ENCODE measurements at places on chromosomes 1 and 21.

DNA sequence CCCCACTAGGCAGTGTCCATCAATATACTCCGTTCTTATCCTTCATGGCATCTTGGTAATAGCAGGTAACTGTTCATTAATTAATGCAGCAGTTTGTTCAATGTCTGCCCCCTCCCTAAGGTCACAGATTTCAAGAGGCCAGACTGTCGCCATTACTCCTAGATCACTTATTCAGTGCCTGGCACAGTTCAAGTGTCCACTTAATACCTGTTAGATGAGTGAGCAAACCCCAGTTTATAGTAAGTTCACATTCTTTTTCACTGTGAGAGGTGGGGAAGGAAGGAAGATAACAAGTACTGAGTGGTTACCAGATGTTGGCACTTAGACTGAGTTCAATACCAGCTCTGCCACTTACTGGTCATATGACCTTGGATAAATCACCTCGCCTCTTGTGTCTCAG, 36.4 kb downstream of the OPRD1 start:
- no peak for ATAC-seq

DNA sequence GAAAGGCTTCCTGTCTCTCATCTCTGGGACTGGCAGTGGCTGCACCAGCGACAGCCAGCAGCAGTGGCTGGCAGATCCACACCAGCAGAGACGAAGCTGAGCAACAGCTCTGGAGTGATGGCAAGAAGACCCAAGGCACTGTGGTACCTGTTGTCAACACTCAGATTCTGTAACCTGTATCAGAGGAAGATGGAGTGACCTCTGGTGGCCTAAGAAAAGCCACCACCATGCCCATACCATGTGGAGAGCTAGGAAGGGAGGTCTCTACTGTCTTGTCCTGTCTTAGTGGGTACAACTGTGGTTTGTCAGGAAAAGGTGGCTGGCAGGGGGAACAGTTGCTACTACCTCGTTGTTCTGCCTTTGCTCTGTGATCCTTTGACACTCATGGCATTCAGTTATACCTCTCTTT, 22.5 kb upstream of the RHBDL2 start:
- ATAC-seq = no peak

GRCh38 chr1:20153000-20153418, 13.9 kb downstream of the PLA2G2F start:
- ATAC-seq = no peak

- no peak for ATAC-seq
These were observed 73.8 kb upstream of the B3GALT2 start for GRCh38 chr1:193260056-193260745.

DNA sequence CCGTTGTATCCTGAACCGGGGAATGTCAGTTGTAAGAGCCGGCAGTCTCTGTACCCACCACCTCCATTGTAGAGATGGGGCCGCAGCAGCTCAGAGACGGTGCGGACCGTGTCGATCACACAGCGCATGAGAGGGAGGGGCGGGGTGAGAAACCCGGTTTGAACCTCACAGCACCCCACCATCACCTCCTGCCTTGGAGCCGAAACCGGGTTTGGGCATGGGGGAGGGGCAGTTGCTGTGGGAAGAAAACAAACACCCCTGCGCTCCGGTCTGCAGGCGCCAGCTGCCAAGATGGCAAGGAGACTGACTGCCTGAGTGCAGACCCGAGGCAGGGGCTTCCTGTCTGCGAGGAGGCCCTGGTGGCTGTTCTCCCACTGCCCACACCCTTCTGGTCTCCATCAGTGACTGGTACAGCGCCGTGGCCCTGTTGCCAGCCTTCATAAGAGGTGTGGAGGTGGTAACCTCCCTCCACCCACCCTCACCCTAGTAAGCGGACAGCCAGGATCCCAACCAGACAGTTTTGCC, 69.2 kb upstream of the SSBP3 start:
- ATAC-seq = peak; percentile 35

- ATAC-seq = no peak
These were observed 3.4 kb upstream of the POFUT2 start for GRCh38 chr21:45290948-45291612.

DNA sequence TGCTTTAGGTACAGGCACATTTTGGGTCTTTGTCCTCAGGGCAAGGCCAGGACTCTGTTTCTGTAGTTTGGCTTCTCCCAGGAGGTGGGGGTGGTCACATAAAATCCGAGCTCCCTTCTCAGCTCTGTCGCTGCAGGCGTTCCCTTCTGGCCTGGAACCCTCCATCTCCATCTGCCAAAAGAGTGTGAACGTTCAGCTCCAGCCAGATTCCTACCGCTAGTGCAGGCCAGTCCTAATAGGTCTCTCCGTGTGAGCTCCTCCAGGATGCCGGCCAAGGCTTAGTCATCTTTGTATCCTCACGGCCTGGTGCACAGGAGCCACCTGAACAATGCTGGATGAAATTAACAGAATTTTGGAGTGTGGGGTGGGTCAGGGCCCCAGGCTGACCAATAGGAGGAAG, 19.9 kb upstream of the KCNA10 start:
- no peak for ATAC-seq

DNA sequence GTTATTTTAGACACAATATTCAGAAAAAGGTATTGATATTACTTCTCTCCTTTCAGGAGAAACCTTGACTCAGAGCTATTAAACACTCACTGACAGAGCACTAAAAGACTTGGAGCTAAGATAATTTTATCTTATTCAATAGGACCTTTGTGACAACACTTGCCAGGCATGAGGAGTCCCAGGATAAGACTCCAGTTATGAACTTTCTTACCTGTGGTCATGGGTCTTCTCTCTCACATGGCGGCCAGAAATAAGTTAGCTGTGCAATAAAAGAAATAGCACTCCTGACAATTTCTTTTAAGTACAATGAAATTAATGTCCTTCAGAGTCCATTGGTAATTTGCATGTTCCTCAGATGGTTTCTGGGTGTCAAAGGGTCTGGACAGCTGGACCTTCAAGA, 382.1 kb downstream of the BRINP3 start:
- ATAC-seq = no peak

GRCh38 chr21:44425307-44425894, 29.9 kb upstream of the LRRC3 start:
- ATAC-seq = no peak

DNA sequence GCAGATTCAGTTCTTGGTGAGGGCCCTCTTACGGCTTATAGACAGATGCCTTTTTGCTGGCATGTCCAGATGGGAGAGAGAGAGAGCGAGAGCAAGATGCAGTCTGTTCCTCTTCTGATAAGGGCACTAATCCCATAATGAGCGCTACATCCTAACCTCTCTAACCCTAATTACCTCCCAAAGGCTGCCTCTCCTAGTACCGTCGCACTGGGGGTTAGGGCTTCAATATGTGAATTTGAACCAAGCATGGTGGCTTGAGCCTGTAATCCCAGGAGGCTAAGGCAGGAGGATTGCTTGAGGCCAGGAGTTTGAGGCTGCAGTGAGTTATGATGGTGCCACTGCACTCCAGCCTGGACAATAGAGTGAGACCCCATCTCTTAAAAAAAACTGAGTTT, 10.5 kb upstream of the SDE2 start:
- ATAC-seq = no peak

DNA sequence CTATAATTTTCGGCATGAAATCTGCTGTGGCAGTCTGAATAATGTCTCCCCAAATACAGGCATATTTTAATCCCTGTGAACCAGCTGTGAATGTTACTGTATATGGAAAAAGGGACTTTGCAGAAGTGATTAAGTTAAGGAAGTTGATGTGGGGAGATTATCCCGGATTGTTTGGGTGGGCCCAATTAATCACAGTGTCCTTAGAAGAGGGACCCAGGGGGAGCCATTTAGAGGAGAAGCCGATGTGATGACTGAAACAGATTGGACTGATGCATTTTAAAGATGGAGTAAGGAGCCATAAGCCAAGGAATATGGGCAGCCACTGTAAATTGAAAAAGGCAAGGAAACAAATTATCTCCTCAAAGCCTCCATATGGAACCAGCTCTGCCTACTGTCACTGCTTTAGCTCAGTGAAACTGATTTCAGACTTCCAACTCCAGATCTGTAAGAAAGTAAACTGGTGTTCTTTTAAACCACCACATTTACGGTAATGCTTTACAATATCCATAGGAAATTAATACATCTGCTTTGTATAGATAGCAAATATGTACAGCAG, 61.1 kb upstream of the GPR88 start:
- no peak for ATAC-seq

DNA sequence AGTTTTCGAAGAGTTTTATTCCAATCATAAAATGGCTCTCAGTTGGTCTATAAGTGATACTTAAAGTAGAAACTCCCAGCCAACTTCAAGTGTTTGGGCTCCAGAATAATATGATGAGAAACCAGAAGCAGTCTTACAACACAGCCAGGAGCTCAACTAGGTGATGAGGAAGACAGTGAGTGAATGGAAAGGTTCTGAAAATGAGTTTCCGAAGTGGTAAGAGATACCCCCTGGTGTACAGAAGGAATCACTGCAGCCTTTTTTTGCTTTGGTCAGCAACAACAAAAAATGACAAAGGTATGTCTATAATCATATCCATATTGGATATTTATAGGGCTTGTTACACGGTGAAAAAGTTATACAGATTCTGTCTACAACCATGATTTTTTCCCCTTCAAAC, 16.5 kb downstream of the KRTAP19-1 start:
- ATAC-seq = no peak

All from activated CD4-positive, CD25-positive, alpha-beta regulatory T cell treated with anti-CD3 and anti-CD28 coated beads, Interleukin-2, amount 50 U/mL, for 24 hours (primary cell).